Activated T-cell treated with anti-CD3 and anti-CD28 coated beads, Interleukin-2, amount 50 U/mL, for 72 hours (primary cell): ENCODE measurements at places on chromosomes 12 and 14.
A peak's percentile ranks its signal among the peaks of the same experiment; 100 is the strongest.

DNA sequence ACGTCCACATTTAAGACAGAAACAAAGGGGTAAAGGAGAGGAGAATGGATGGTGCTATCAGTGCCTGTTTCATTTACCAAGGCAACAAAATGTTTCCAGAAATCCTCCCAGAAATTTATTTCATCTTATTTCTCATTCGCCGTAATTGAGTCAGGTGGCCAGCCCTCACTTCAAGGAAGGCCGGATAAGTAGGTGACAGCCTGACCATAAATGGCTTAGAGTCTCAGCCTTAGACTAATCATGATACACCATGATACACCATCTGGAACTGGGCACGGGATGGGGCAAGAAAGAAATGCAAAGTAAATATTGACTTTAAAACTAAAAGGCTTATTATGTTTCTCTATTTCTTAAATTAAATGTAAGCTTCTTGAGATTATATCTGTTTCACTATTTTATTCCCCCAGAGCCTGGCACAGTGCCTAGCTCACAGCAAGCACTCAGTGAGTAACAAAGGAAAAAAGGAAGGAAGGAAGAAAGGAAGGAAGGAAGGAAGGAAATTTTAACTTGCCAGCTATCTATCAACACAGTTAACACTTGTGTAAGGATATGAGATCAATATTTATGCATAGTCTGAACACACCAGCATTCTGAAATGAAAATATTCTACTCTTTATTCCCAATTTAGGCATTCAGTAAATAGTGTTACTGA, 106.1 kb upstream of the FSCB start:
- DNase-seq, result no peak

DNA sequence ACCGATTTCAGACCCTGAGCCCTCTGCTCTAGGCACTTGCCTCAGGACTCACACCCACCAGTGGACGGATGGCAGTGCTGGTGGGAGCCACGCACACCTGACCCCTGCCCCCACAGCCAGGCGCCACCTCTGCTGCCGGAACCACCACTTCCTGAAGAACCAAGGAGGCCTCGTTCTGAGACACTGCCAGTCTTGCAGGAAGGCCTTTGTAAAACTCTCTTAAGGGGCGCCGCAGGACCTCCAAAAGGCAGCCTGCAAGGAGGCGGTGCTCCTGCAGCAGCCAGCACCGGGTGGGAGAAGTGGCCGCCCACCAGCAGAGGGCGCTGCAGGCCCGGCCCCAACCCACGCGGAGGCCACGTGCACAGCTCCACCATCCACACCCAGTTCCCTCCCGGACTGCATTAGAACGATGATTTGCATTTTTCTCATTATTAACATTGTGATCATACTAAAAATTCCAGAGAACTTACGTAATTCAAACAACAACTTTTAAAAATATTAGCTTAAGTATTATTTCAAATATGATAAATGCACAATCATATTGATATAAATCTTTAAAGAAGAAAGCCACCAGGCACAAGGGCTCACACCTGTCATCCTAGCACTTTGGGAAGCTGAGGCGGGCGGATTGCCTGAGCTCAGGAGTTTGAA, 12.8 kb downstream of the STX2 start:
- DNase-seq, result peak; percentile 66

- no peak for DNase-seq
Observed at GRCh38 chr12:32549675-32550079, 129.4 kb upstream of the DNM1L start.

DNA sequence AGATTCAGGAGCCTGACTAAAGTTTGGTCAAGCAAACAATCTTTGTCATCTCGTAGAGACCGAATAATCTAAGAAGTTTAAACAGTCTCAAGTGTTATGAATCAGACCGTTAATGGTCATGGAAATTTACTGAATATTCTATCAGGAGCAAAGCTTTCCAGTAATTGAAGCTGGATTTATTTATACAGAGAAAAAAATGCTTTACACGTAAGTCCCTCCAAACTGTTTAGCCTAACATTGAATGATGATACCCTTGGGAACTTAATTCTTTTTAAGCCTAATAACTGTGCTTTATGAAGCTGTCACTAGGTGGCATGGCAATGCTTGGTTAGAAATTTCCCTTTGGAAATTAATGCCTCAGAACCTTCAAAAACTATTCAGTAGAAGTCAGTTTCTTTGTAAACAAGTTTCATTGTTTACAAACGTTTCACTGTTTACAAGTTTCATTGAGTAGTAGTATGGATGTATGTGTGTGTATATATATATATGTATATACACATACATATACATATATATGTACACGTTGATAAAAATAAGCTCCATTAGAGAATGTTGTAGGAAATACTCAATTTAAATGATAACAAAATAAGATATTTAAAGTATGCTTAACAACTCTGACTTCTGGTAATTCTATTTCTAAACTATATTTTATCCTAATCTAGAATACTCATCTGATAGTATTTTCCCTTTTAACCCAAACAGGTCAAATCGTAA, 32.1 kb downstream of the DEPDC4 start:
- no peak for DNase-seq

DNA sequence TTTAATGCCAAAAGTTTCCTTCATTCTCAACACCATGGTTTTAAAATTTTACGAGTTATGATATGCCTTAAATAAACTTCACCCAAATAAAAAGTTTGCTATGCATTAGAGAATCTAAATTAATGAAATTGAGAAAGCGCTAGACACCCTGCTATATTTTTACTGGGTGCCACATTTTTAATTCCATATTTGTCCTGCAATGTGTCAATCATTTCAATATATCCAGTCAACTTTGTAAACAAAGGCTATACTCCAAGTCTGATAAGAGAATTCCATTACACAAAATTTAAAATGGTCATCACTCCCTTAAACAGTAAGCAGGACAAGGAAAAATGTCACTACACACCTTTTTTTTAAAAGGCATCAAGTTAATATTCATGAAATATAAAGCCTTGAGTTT, 1.9 kb downstream of the PPP1R12A start:
- no peak for DNase-seq

DNA sequence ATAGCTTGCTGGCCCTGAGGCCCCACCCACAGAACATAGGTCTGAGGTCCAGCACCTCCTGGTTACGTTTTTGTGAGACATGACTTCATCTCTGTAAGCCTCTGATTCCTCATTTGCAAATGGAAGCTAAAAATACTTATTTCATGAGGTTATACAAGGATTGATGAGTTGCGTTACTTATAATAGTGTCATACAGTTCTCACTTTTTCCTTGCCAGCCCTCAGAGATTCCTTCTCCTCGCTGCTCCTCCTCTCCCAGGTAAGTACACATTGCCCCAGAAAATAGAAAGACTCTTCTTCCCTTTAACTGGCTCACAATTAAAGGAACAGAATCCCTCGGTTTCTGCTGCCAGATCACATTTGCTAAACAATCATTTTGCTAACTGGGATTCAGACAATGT, 739.2 kb downstream of the VRK1 start:
- no peak for DNase-seq

GRCh38 chr14:59187802-59188460, 536 bp upstream of the DAAM1 start:
- peak; percentile 39 for DNase-seq

DNA sequence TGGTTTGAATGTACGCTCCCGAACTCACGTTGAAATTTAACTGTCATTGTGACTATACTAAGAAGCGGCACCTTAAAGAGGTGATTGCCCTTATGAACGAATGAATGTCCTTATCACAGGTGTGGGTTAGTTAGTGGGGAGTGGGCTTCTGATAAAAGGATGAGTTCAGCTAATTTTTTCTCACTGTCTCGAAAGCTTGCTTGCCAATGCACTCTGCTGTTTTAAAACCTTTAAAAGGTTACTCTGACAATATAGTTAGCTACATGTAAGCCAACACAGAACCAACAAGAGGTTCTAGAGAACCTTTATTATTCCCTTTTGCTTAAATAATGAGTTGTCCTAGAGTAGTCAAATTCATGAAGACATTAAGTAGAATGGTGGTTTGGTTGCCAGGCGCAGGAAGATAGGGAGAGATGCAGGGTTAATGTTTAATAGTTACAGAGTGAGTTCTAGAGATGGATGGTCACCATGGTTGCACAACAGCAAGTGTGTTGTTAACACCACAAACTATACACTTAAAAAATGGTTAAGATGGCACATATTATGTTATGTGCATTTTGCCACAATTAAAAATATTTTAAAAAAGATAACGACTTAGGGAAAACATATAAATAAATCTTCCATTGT, 26.3 kb downstream of the RTN1 start:
- DNase-seq, result no peak

DNA sequence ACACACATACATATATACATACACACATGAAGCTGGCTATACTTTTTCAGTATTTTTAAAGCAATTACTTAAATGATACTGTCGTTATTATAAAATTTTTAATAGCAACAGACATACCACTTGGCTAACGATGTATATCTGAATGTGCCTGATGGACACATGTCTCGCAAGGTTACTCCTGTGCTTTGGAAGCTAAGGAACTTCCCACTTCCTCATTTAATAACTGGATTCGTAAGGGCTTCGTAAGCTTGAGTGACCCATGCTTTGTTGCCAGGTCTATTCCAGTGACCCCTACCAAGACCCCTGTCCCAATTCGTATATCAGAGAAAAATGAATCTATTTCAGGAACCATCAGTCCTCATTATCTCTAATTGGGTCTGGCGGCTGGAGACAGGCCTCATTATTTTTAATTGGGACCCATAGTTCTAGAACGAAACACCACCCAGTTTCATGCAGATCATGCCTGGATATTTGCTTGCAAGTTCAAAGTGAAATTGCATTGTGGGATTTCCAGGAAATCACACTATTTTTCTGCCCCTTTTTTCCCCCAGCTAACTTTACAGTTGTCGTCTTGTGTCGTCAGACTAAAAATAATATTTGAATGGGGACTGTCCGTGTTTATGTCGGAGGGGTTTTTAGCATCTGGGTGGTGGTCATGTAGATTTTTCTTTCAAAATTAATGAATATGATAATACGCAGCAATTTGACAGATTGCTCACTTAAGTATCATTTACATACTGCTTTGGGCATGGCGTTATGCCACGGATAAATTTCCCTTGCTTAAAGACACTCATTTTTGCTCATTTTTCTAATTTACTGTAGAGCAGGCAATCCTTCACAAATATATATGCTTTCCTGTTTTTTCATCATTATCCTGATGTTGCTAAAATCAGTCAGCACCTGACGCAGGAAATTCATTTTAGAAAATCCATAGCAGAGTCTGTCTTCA, 17.1 kb upstream of the MYO1H start:
- DNase-seq, result no peak

DNA sequence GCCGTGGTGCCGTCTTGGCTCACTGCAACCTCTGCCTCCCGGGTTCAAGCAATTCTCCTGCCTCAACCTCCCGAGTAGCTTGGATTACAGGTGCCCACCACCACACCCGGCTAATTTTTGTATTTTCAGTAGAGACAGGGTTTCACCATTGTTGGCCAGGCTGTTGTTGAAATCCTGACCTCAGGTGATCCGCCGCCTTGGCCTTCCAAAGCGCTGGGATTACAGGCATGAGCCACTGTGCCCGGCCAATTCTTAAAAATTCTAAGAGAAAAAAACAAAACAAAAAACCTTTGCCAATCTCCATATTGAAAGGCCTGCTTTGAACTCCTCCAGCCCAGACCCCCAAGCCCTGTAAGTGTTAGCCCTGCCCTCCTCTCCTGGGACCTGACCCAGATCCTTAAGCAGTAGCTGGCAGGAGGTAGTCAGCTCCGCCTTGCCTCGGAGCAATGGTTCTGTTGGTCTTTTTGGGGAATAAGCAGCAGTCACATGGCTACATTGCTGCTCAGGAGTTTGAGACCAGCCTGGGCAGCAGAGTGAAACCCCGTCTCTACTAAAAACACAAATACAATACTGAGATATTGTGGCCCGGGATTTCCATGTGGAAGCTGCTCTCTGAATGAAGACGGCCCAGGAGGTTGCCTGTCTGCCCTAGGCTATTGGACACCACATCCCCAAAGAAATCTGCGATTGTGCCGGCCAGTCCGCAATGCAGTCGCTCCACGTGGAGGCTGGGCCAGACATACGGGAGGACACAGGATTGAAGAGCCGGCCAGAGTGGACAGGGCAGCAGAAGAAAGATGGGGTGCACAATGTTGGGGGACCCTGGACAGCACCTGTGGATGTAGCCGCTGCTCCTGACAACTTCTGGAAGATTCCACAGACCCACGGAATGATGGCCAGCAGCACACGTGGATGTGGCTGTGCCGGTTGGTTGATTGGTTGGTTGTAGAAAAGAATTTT, 28.8 kb upstream of the BEGAIN start:
- DNase-seq, result no peak

- DNase-seq, result no peak
Observed at GRCh38 chr12:103665971-103666370, 78.9 kb downstream of the STAB2 start.

DNA sequence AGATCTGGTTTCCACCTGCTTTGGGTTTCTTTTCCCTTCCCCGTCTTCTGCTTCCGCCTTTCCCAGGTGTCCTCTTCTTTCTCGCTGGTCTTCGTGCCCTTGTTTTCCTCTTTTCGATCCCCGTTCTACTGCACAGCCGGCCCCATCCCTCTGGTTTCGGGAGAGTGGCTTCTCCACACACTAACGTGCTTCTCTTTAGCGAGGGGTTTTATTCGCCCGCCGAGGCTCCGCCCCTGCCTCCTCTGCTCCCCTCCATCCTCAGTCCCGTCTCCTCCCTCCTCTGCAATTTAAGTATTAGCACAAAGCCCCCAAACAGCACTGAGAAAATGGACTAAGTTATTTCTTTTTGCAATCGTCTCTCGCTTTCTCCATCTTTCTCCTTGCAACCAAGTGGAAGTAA, at the start of gene SLC7A8:
TSS of gene SLC7A8 (minus strand) at position 182 of the 400 bp plus-strand sequence. CDS start 746 bp downstream, outside the sequence.
- DNase-seq, result peak; percentile 32

GRCh38 chr12:107404981-107405380, 280.6 kb upstream of the PWP1 start:
- peak; percentile 48 for DNase-seq

- peak; percentile 4 for DNase-seq
Observed at GRCh38 chr12:115341442-115341841, 657.5 kb upstream of the TBX3 start.

- DNase-seq, result no peak
Observed at GRCh38 chr14:61041704-61042103, 60.7 kb downstream of the SLC38A6 start.

DNA sequence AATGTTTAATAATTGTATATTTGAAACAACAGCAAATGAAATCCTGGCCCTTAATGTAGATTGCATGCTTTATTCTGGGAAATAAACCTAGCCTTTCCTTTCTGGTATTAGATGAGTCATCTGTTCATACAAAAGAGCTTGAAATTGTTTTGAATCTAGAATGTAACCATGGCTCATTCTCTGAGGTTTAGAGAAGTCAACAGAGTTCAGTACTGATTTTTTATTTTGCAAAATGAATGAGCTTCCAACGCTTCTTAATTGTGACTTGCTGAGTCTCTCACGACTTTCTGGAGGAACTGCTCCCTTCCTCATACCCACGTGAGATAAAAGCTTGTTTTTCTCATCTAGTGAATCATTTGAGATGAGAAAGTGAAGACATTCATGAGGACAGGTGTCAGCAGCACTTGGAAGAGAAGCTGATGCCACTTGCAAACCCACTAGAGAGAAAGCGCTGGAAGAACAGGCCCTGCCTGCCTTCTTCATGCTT, 509.6 kb downstream of the VRK1 start:
- DNase-seq, result peak; percentile 33

- no peak for DNase-seq
Observed at GRCh38 chr12:113186033-113186365, 478 bp downstream of the RITA1 start.
